ENCODE measurements at places on chromosomes 4 and X.

DNA sequence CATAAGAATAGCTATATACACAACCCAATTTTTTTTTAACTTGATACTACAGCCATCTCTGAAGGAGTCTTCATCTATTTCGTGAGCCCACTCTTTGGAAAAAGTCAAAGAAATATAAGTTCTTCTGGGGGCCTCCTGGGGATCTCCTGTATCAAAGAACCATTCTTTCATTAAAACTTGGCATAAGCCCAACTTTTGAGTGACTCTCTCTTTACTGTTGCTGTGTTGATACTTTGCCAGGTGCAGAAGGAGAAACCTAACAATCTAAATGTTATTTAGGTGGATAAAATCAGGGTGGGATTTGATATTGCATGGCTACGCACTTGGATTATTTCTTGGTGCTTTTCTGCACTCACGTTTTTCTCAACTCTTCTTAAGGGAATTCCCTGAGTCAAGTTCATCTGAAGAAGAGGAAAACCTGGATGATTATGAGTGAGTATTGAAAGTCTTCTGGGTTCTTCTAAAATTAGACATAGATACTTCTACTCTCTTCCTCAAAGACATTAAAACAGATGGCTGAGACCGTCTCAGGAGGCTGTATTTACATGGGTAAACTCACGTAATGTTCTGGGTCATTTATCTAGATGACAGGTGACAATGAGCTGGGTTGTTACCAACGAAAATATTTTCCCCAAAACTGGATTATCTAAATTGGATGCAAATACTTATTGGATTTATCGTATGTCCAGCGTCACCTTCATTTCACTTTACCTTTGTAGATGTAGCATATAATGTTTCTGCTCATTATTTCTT lies 25.2 kb downstream of the BMX start:
- no peak for DNase-seq

DNA sequence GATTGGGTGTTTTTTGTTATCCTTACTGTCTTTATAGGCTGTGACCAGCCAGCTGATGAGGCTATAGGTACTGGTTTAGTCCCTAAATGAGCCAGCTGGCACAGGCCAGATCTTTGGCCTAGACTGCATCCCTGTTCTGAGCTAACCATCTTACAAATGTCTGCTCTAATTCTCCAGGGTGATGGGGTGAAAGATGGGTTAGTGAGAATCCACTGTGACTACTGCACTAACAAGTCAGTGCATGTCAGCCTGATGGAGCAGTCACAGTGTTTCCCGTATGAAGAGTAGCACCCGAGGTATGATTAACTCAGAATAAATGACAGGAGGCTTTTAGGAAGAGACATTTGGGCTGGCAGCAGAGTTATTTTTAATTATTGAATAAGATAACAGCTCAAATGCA lies 181.0 kb downstream of the DCTD start:
- DNase-seq: no peak

DNA sequence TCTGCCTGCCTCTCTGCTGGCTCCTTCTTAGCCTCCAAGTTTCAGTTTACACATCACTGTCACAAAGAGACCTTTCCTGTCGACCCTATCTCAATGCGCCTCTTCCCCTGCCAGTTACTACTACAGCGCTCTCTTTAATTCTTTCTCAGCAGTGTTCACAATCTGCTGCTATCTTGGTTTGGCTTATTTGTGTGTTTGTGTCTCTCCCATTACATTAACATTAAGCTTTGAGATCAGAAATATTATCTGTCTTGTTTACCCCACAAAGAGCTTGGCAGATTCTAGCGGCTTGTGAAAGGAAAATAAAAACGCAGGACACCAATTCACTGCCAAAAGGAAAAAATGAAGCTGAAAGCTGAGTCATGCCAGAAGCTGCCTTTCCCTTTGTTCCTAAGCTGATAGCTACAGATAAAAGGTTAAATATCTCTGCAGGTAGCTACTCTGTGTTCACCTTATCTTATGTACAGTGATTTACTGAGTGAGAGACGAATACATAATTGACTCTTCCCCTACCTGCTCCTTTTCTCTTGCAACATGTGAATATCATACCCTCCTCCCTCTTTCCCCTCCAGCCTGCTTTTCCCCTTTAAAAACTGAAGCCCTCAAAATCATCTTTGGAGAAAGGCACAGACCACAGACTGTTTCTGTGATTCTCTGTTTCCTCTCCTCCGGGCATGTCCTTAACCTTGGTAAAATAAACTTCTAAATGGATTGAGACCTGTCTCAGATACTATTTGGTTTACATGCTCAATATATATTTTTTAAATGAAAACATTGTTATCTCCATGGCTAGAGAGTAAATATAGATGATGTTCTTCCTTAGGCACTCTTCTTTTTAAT lies 19.3 kb upstream of the SLC9A7 start:
- no peak for DNase-seq

DNA sequence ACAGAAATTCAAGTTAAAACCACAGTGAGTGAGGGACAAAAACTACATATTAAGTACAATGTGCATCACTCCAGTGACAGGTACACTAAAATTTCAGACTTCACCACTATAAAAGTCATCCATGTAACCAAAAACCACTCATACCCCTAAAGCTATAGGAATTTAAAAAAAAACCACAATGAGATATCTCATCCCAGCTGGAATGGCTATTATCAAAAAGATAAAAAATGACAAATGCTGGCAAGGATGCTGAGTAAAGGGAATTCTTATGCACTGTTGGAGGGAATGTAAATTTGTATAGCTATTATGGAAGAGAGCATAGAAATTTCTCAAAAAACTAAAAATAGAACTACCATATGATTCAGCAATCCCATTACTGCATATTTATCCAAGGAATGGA lies 171.1 kb downstream of the HHIP start:
- DNase-seq: no peak

GRCh38 chr4:182918044-182918607 lies 940 bp upstream of the DCTD start:
- DNase-seq: no peak

GRCh38 chrX:48569958-48570357 lies 4.3 kb upstream of the RBM3 start:
- no peak for DNase-seq

DNA sequence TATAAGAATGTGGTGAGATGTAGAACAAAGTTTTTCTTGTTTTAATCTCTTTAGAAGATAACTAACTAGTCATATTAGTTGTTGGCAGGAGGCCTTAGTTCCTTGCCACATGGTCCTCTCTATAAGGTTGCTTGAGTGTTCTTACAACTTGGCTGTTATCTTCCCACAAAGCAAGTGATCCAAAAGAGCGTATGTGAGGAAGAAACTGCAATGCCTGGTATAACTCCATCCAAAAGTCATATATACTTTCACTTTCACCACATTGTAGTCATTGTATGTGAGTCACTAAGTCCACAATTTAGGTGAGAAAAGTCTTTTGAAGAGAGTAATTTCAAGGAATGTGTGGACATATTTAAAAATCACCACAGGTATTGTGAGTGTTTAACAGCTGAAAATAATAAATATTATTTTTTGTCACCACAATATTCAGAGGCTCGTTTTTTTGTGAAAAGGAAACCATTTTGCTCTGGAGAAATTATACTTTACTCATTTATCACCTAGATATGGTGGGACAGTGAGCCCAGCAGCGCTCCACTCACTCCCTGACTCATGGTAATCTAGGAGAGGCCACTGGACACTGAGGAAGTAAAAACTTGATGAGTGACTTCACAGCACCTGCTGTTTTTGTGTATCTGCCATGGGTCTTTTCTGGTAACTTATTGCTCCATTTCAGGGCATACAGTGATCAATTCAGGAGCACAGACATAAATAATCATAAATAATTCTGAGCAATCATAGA lies 369.4 kb upstream of the NDST3 start:
- DNase-seq: no peak

DNA sequence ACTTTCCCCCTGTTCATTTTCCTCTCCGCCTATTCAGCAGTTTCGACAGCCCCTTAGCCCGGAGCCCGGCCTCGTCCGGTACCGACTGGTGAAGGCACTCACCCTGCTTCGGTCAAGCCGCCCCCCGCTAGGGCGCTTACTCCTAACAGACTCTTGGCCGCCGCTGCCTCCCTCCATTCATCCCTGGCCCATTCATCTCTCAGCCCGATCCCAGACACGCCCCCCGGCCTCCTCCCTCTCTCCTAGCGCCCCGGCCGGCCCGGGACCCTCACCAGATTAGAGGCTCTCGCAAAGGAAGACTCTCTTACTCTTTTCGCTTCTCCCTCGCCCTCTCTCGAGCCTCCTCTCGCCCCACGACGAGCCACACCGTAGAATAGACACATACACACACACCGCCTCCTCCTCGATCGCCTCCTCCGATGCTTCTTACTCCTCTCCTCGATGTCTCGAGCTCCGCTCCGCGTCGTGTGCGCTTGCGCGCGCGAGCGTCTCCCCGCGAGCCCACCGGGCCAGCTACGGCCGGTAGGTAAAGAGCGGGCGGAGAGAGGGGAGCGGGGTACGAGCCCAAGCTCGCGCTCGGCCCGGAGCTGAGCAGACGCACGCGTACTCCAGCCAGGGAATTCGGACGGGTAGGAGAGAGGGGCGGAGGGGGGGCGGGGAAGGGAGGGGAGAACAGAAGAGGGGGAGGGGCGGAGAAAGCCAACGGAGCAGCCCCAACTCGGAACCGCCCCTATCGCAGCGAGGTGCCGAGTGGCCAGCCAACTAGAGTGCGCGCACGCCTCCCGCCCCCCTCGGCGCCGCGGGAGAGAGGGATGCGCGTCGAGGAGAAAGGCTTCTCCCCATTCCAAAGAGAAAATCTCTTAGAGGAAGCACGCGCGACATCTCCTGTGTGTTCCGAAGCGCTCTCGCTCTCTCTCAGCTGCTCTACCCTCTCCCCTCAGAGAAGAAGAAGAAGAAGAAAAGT lies at the start of gene WNK3:
TSS of gene WNK3 (minus strand) at position 633 of the 964 bp plus-strand sequence.
- peak; percentile 83 for DNase-seq

DNA sequence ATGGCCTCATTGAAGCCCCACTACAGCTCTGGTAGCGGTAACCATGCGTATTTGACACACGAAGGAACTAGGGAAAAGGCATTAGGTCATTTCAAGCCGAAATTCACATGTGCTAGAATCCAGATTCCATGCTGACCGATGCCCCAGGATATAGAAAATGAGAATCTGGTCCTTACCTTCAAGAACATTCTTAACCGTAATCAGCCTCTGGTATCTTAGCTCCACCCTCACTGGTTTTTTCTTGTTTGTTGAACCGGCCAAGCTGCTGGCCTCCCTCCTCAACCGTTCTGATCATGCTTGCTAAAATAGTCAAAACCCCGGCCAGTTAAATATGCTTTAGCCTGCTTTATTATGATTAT lies 876 bp downstream of the HPRT1 start:
- no peak for DNase-seq

- DNase-seq: no peak
Measured at GRCh38 chrX:66012094-66012534, 27.8 kb downstream of the VSIG4 start.

GRCh38 chrX:19772822-19773628 lies 114.4 kb downstream of the SH3KBP1 start:
- DNase-seq: no peak
